Osteoblast (primary cell): ENCODE measurements at places on chromosomes 1 and 21. TPM values are rescaled to one million over a fixed set of nuclear protein-coding genes. Genes with fewer than 3 reads are reported as not detected.

OR2L3 gene
- under 0.01 TPM in 1 of 2 replicates, not detected in the other for total RNA-seq

PAX7 gene
- total RNA-seq, result not detected in 2 replicates

TINAGL1 gene
- total RNA-seq, result 31.5 and 50.3 TPM in 2 replicates

MATN1 gene
- total RNA-seq, result under 0.01 TPM in 1 of 2 replicates, not detected in the other

GRCh38 chr1:175037416-175037815, 14.2 kb upstream of the MRPS14 start:
- no peak for DNase-seq

DNA sequence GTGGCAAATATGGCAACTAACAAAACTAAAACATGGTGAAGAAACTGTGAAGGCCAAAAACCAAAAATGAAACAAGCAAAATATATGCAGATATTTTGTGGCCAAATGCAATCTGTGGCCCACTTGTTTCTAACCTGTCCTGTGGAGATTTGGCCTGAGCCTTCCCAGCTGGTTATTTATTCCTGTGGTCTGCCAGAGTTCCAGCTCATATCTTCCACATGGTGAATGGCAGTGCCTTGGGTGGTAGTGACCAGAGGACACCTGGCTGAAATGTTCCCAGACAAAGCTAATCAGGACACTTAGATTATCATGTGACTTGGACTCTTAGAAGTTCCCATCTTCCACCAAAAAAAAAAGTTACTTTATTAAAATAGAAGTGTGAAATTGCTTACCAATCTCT, 39.7 kb downstream of the RNASEL start:
- no peak for DNase-seq

DNA sequence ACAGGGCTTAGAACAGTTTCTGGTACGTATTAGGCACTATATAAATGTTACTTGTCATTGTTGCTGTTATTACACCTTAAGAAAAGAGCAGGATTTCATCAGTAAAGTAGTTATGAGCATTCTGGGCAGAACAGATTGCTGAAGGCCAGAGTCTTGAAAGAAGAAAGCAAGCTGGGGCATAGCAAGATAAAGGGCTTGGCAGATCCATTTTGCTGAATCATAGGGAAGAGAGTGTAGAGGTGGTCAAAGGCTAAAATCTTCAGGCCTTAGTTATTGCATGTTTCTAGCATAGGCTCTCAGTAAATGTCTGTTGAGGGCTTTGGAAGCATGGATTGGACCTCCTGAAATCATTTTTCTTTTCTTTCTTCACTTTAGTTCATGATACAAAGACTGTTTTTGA, 67.5 kb downstream of the PLA2G4A start:
- DNase-seq, result peak; percentile 18

DNA sequence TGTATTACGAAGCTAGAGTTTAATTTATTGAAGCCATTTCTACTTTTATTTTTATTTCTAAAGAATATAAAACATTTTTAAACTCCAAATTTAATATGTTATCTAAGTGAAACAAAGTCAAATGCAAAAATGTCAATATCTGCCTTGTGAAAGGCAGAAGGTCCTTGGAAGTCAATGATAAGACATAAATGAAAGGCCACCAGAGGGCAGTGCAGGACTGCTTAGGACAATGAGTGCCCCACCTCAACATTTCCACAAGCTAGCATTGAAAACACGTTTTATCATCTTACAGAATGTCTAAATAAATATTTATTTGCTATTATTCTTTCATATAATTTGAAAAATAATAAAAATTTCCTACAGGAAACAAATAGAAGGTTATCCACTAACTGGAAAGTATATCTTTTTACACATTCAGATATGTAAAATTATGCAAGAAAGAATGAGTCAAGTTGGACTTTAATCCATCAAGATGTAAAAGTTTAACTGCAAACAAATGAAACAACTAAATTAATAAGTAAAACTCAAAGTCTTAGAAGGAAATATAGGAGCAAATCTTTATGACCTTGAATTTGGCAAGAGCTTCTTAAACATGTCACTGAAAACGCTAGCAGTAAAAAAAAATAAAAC, 140.1 kb upstream of the FMN2 start:
- peak; percentile 77 for DNase-seq

DNA sequence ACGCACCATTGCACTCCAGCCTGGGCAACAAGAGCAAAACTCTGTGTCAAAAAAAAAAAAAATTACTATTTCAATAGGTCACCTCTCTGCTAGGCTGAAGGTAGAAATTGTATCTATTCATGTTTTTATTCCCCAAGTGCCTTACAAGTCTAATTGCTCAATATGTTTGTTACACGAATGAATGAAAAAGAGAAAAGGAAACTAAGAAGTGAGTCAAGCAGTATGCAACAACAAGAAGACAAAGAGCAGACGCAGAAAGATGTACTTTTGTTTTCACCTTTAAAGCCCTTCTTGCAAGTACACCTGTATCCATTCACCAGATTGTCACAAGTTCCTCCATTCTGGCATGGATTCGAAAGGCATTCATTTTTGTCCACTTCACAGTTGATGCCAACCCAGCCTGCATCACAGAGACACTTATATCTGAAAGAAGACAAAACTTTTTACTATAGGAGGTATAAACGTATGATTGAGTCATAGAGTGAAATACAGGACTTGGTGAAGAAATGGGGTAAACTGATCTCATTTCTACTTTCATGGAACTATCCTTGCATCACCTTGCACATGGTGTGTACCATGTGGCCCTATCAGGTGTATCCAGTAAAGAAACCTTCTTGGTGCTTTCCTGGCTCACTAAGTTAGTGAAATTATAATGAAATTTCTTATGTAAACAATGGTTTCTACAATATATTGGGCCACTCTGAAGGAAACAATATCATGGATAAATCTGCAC, 57.1 kb upstream of the ADAM30 start:
- DNase-seq, result no peak

DNA sequence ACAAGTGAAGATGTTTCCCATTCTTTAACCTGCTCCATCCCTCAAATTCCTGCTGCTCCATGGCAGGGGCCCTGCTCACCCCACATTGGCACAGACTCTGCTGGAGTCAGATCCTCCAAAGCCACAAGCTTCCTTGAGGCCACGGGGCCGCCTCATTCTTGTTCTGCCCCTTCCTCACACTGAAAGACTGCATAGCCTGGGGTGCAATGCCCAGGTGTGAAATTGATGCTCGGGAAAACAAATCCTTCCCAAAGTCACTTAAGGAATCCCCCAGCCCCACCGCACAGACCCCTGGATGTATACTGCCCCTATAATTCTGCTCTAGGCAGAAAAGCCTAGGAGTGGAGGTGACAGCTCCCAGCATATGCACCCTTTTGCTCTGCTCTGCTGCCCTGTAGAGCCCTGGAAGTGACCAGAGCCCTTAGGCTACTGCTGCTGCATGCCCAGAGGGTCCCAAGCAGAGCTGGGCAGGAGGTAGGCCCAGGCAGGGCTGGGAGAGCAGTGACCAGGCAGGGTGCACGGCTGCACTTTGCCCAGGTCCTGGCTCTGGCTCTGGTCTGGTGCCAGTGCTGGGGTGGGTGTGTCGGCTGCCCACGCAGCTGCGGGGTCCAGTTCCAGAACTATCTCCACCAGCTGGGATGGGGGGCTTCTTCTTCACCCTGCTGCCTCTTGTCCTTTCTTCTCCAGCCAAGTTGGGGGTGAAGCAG, 1.6 kb downstream of the HES2 start:
- peak; percentile 91 for DNase-seq

DNA sequence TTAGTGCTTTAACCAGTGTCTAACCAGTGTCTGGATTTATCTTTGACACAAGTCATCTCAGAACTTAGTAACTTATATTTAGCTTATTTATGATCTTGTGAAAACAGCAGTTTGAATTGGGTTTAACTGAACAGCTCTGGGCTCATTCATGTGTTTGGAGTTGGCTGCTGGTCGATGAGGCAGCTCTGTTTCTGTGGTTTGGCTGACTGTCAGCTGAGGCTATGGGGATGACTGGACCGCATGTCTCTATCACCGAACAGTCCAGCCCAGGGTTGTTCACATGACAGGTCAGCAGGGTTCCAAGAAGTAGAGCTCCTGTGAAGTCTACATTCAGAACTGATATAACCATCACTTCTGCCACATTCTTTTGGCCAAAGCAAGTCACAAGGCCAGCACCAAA, 29.1 kb upstream of the C21orf91 start:
- DNase-seq, result peak; percentile 93

DNA sequence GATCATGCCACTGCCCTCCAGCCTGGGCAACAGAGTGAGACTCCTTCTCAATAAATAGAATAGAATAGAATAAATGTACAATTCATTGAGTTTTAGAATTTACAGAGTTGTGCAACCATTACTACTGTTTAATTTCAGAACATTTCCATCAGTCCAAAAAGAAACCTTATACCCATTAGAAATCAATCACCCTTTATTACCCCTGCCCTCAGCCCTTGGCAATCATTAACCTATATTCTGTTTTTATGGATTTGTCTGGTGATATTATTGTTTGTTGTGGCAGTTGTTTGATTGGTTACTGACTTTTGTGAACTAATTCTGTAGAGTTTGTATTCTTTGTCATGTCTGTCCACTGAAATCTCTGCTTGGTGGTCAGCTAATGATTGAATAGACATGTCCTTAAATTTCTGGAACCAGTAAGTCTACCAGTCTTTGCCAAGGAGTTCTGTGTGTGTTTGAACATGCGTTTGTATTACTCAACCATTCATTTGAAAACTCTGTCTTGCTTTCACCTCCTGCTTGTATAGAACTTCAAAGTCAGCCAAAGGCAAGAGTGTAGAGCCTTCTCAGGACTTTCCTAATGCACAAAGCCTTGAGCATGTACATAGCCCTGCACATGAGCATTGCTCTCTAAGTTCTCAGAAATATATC, 208.8 kb downstream of the GPR52 start:
- no peak for DNase-seq

DNA sequence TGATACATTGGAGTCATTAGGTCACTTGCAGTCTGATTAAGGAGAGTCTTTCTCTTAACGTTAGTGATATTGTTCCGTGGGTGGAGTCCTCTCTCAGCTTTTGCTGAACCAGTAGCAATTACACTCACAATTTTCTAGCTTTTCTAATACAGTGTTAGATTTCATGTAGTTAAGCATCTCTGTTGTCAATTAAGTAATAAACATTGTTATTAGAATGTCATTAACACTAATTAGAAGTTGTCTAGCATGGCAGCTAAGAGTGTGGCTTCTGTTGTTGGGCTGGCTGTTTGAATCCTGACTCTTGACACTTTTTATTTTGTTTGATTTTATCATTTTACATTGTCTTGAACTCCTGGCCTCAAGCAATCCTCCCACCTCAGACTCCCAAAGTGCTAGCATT, 33.4 kb downstream of the FAAH start:
- DNase-seq, result no peak

DNA sequence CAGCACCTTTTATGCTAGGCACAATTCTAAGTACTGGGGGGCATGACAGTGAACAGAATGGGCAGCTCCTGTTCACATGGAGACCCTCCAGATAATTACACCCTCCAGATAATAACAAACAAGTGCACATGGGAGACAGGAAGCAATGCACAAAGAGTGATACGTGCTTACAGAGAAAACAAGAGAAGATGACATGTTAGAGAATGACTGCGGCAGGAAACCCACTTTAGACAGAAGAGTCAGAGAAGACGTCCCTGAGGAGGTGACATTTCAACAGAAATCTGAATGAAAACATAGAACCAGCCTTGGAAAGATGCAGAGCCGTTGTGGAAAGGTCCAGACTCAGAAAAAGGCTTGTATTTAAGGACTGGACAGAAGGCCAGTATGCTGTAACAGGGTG, 54.7 kb upstream of the ARTN start:
- peak; percentile 69 for DNase-seq
